Dermis blood vessel endothelial cell (primary cell): ENCODE measurements at places on chromosomes 7 and 10. TPM values are rescaled to one million over a fixed set of nuclear protein-coding genes. Genes with fewer than 3 reads are reported as not detected.

GRCh38 chr10:11156480-11156879 lies 138.8 kb downstream of the CELF2 start:
- DNase-seq = no peak

- DNase-seq = no peak
These were observed 110.4 kb downstream of the NRCAM start for GRCh38 chr7:108345710-108346336.

GRCh38 chr10:20814116-20814515 lies 83.0 kb downstream of the NEBL start:
- DNase-seq = no peak

- DNase-seq = no peak
These were observed 151.5 kb upstream of the AOAH start for GRCh38 chr7:36875794-36876193.

GRCh38 chr7:68381731-68382130 lies 1216.5 kb upstream of the AUTS2 start:
- no peak for DNase-seq

DNA sequence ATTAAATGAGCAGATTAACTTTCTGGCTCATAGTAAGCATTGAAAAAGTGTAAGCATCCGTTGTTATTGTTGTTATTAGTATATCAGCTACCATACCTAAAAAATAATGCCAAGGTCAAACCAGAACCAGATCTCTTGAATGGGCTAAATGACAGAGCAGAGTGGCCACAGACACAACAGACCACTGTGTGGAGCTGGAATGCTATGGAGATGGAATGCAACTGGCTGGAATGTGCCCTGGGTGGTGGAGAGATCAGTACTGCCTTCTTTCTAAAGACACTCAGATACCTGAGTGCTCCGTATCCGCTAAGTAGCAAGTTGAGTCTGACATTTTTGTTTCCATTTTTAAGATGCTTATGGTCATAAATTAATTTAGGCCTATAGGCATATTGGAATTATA lies 20.5 kb upstream of the DNAJB12 start:
- no peak for DNase-seq

Gene MYOZ1
- total RNA-seq = not detected in 2 replicates

Gene ZNF425
- total RNA-seq = 3.5 and 3.9 TPM in 2 replicates

DNA sequence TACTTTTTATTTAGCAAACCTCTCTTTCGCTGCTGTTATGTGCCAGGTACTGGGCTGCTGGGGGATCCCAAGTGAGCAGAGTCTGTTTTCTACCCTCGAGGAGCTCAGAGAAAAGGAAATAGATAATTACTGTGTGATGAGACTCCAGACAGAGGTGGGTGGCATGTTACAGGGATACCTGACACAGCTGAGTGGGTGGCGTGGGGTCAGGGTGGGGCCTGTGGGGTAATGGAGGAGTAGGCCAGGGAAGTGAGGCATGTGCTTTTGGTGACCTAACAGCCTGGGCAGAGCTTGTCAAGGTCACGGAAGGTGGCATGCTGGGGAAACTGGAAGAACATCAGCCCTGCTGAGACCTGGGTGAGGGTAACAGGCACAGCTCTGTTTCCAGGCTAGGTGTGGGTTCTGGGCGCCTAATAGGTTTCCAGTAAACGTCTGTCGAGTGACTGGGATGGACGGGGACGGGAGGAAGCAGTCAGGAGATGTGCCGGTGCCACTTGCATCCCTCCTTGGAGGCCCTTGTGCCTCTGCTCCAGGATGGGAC lies 36.5 kb upstream of the MMD2 start:
- DNase-seq = no peak

Gene TMEM270
- not detected in 2 replicates for total RNA-seq

DNA sequence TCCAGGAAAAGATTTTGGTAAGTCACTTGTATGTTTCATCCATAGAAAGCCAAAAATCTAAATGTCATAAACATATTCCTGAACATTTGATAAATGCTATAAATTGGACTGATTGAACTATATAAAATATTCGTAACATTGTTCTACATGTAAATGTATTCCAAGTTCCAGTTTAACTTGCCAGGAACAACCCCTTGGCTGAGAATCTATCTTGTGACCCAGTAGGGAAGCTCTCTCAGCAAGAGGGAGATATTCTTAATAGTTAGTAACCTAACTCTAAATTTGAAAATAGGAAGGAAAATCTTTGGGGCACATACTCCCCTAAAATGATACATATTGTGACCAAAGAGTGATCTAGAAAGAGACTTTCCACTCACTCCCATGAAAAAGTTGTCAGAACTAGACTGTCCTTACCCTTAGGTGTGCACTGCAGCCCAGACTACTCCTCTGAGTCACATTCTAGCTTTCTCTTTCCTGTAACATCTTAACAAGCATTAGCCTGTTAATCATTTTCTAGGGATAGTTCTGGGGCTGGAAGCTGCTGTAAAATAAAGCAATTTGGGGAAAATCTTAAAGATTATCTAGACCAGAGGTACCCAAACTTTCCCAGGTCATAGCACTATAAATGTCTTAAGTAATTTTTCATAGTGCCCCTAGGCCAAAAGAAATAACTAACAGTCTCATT lies 73.7 kb upstream of the SKAP2 start:
- DNase-seq = no peak

Gene RAB19
- total RNA-seq = not detected in 2 replicates
